PC-9 (cell line): ENCODE measurements at places on chromosomes 2 and 18. TPM values are rescaled to one million over a fixed set of nuclear protein-coding genes. Genes with fewer than 3 reads are reported as not detected.

DNA sequence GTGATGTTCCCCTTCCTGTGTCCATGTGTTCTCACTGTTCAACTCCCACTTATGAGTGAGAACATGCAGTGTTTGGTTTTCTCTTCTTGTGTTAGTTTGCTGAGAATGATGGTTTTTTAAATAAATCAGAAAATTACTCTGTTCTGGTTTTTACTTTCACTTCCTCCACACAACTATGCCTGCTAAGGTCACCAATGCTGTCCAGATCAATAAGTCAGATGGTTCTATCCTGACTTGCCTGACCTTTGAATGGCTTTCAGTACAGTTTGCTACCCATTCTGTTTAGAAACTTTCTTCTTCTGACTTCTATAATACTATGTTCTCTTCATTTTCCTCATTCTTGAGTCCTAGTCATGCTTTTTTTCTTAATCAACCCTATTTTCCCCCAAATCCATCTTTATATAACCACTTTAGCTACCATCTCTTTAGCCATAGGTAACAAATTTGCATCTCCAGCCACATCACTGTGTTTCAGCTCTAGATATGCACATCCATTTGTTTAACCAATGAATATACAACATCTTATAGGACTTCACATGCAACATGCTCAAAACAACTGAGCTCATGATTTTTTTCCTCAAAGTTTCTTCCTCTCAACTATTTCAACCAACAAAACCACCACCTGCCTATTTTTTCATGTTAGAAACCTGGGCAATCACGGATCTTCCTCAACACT, 58.8 kb upstream of the SLC38A11 start:
- H3K4me3 ChIP-seq, result no peak overlapping the region
- no peak overlapping the region for H3K27ac ChIP-seq
- no peak for DNase-seq
- H3K27me3 ChIP-seq, result no peaks in the 10 kb centered on the region

The ASIC4 gene
- total RNA-seq, result 0.22 and 0.30 TPM in 2 replicates

DNA sequence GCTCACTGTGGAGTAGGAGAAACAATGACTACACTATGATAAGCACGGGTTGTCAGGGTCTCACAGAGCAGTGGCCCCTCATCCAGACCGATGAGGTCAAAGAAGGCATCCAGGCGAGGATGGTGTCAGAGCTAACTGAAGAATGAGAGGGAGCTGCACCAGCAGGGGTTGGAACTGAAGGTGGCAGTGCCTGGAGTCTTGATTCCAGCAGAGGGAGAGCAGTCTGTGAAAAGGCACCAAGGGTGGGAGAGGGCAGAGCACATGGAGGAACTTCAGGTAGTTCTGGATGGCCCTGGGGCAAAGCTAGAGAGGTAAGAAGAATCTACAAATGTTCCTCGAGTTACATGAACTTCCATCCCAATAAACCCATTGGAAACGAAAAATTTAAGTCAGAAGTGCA, 12.6 kb downstream of the ELMOD3 start:
- H3K27me3 ChIP-seq, result no peaks in the 10 kb centered on the region
- H3K27ac ChIP-seq, result no peak overlapping the region
- no peak overlapping the region for H3K4me3 ChIP-seq

DNA sequence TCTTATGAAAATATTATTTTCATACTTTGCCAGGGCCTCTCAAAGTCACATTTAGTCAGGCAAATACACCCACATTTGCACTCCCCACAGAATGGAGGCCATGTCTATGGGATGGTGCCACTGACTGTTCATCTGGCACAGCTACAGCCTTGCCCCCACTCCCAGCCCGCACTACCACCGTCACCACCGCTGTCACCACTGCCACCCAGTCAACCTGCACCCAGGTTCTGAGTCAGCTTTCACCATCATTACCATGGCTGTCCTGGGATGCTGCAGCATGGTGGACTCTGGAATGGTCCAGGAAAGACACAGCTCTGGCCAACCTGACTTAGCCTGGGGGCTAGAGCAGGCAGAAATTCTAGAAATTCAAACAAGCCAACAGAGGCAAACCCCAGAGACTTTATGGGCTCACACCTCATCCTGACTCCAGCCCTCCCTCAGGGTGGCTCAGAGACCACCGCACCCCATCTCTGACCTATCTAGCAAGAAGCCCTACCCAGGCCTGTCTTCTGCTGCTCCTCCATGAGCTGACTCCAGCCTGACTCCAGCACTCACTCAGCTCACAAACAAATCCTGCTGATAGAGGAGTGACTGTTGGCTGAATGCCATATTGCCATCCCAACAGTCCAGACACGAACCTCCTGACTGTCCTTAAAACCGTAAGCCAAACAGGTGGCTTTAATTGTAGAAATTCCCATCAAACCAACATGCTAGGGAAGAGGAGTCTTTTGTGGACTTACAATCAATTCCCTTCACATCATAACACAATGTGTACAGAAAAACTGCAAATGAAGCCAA, 28.0 kb downstream of the DNER start:
- no peaks in the 10 kb centered on the region for H3K4me1 ChIP-seq
- no peaks in the 10 kb centered on the region for H3K36me3 ChIP-seq
- no peaks in the 10 kb centered on the region for H3K27me3 ChIP-seq
- no peak for DNase-seq
- H3K4me3 ChIP-seq, result no peak overlapping the region

The RRM2 gene
- 90.4 and 105 TPM in 2 replicates for total RNA-seq

The CSRNP3 gene
- total RNA-seq, result 0.41 and 0.85 TPM in 2 replicates

GRCh38 chr2:62558743-62559142, 52.7 kb upstream of the TMEM17 start:
- no peaks in the 10 kb centered on the region for H3K27me3 ChIP-seq
- H3K4me1 ChIP-seq, result no peaks in the 10 kb centered on the region
- DNase-seq, result no peak

DNA sequence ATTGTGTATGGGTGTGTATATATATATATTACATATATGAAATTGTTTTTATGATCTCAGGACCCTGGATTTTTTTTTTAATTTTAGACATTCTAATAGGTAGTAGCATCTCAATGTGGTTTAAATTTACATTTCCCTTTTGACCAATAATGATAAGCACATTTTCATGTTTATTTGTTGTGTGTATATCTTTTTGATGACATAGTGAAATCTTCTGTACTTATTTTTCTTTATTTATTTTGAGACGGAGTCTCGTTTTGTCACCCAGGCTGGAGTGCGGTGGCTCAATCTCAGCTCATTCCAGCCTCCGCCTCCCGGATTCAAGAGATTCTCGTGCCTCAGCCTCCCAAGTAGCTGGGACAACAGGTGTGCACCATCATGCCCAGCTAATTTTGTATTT, 35.1 kb upstream of the CYBRD1 start:
- no peak overlapping the region for H3K27ac ChIP-seq
- no peaks in the 10 kb centered on the region for H3K27me3 ChIP-seq
- no peak overlapping the region for H3K4me3 ChIP-seq
- DNase-seq, result no peak

GRCh38 chr2:128786741-128787478, 468.2 kb upstream of the HS6ST1 start:
- no peaks in the 10 kb centered on the region for H3K4me1 ChIP-seq
- H3K36me3 ChIP-seq, result no peaks in the 10 kb centered on the region
- no peak overlapping the region for H3K4me3 ChIP-seq
- H3K27ac ChIP-seq, result no peak overlapping the region
- peaks cover 65% of the 10 kb centered on the region for H3K27me3 ChIP-seq

The OXER1 gene
- total RNA-seq, result not detected in 2 replicates

DNA sequence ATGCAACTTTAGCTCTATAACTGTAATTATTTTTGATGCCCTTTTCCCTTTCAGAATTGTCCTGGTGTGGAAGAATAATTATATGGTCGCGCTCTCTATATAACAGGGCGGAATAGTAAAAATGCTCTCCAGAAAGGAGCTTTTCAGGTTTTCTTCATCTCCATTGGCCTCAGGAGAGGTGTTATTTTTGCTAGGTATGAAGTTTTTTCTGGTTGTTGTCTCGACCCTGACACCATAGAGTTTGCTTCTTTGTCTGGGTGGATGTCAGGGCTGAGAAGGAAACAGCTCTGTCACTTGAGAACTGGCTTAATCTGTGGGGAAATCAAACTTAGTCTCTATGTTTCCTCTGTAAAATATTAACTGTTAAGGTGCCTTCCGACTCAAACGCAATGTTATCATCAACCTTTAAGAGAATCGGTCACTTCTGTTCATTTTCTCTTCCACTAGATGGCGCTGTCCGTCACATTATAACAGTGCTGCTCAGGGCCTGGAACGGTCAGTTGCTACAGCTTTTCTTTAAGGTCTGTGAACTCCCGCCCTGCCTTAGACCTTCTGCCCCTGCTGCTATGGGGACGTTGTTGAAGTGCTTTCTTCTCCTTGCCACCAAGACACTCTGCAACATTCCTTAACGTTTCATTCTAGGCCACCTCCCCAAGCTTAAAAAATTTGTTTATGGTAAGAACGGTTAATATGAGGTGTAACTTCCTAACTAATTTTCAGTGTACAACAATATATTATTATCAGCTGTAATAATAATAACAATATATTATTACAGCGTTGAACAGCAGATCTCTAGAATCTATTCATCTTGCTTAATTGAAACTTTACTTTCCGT, 23.8 kb upstream of the SERPINB12 start:
- no peaks in the 10 kb centered on the region for H3K27me3 ChIP-seq
- peak; percentile 67 for DNase-seq

GRCh38 chr2:100425573-100426383, 8.3 kb upstream of the CHST10 start:
- H3K4me1 ChIP-seq, result no peaks in the 10 kb centered on the region
- H3K27me3 ChIP-seq, result peaks cover 45% of the 10 kb centered on the region; the same call in 1 of the 2 replicates
- H3K4me3 ChIP-seq, result no peak overlapping the region
- no peak overlapping the region for H3K27ac ChIP-seq
- H3K36me3 ChIP-seq, result no peaks in the 10 kb centered on the region

DNA sequence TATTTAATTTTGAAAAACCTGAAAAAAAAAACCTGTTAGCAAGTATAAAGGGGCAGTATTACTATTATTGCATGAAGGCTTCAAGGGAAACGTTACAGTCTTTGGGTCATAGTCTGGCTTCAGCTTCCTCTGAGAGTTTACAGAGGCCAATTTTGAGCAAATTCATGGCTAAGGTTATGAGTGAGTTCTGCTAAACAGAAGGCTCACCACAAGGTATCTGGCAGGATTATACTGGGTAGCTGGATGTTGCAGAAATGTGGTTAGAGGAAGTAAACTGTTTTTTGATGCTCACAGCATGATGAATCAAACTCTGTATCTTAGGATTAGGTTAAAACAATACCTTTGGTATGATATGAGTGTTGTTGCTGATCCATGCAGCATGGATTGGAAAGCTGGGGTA, 9.3 kb downstream of the MRPL19 start:
- peaks cover 67% of the 10 kb centered on the region for H3K36me3 ChIP-seq
- no peak overlapping the region for H3K27ac ChIP-seq
- DNase-seq, result no peak

DNA sequence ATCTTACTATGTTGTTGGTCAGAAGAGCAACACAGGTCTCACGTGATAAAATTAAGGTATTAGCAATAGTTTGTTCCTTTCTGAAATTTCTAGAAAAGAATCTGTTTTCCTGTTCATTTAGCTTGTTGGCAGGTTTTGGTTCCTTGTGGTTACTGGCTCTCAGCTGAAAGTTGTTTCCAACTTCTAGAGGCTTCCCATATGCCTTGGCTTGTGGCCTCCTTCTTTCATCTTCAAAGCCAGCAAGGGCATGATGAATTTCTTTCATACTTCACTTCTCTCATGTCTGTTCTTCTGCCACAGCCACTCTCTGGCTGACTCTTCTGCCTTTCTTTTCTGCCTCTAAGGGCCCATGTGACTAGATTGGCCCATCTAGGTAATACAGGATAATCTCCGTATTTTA, 193.7 kb downstream of the TRIB2 start:
- peaks cover 4% of the 10 kb centered on the region; the same call in 1 of the 2 replicates for H3K4me1 ChIP-seq
- H3K27me3 ChIP-seq, result no peaks in the 10 kb centered on the region
- no peak overlapping the region for H3K27ac ChIP-seq
- DNase-seq, result no peak
- H3K4me3 ChIP-seq, result no peak overlapping the region

- no peaks in the 10 kb centered on the region for H3K36me3 ChIP-seq
- no peak for DNase-seq
- H3K4me3 ChIP-seq, result no peak overlapping the region
- H3K27me3 ChIP-seq, result no peaks in the 10 kb centered on the region
- H3K4me1 ChIP-seq, result no peaks in the 10 kb centered on the region
- no peak overlapping the region for H3K27ac ChIP-seq
Observed at GRCh38 chr2:231321556-231322334, 73.8 kb upstream of the B3GNT7 start.

The TNP1 gene
- not detected in 2 replicates for total RNA-seq

The LINC00305 gene
- not detected in 2 replicates for total RNA-seq

GRCh38 chr2:48131539-48132270, 225.4 kb upstream of the FBXO11 start:
- no peak for DNase-seq
- H3K4me3 ChIP-seq, result no peak overlapping the region
- H3K36me3 ChIP-seq, result no peaks in the 10 kb centered on the region
- no peaks in the 10 kb centered on the region for H3K27me3 ChIP-seq

The CTLA4 gene
- total RNA-seq, result not detected in 2 replicates

- no peak overlapping the region for H3K4me3 ChIP-seq
- DNase-seq, result no peak
- H3K4me1 ChIP-seq, result no peaks in the 10 kb centered on the region
- H3K27ac ChIP-seq, result no peak overlapping the region
- H3K36me3 ChIP-seq, result no peaks in the 10 kb centered on the region
Observed at GRCh38 chr2:50196775-50197480, 835.0 kb downstream of the NRXN1 start.

DNA sequence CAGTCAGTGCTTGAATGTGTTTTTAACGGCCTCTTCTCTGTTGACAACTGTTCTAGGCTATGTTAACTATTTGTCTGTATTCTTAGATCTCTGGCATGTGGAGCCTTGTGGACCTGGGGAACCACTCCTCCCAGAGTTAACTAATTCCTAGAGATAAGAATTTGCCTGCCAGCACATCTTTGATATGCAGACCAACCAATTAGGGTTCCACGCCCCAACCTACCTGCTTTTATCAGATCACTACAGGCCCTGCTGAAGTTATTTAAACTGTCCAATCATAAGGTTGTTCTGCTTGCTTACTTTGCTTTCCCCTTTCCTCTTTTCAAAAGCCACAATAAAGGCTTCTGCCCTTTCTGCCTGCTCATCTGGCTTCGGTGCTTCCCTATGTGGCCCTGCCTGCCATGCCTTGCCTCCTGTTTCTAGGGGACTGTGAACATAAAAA, 8.5 kb upstream of the CYBRD1 start:
- no peak overlapping the region for H3K4me3 ChIP-seq
- no peak for DNase-seq
- no peaks in the 10 kb centered on the region for H3K27me3 ChIP-seq
- 0 out of 2 replicates have a peak, but pooled peaks cover 4% of the 10 kb centered on the region for H3K4me1 ChIP-seq
- no peaks in the 10 kb centered on the region for H3K36me3 ChIP-seq

- H3K36me3 ChIP-seq, result peaks cover 21% of the 10 kb centered on the region; the same call in 1 of the 2 replicates
- peaks cover 23% of the 10 kb centered on the region for H3K4me1 ChIP-seq
- peak within 1 kb of the TSS; percentile 82 for H3K27ac ChIP-seq
- H3K27me3 ChIP-seq, result no peaks in the 10 kb centered on the region
- peak within 1 kb of the TSS; percentile 88 for H3K4me3 ChIP-seq
- DNase-seq, result peak; percentile 70
Observed at GRCh38 chr18:79988451-79989194, at the start of gene TXNL4A. TSS of gene TXNL4A (minus strand) at chr18:79988563. CDS start at chr18:79988392, 171 bp downstream.
